Activated CD8-positive, alpha-beta memory T cell treated with anti-CD3 and anti-CD28 coated beads, Interleukin-2, amount 50 U/mL, for 4 hours (primary cell): ENCODE measurements at places on chromosomes 5 and 9.
A peak's percentile ranks its signal among the peaks of the same experiment; 100 is the strongest.

GRCh38 chr5:78893940-78894677, 91.0 kb downstream of the ARSB start:
- DNase-seq, result no peak

GRCh38 chr5:74478328-74478727, 162.2 kb downstream of the ENC1 start:
- DNase-seq, result no peak

- DNase-seq, result no peak
These were observed 14.7 kb upstream of the TMEM174 start for GRCh38 chr5:73158313-73158712.

GRCh38 chr9:5846501-5846921, 13.6 kb upstream of the ERMP1 start:
- no peak for DNase-seq

DNA sequence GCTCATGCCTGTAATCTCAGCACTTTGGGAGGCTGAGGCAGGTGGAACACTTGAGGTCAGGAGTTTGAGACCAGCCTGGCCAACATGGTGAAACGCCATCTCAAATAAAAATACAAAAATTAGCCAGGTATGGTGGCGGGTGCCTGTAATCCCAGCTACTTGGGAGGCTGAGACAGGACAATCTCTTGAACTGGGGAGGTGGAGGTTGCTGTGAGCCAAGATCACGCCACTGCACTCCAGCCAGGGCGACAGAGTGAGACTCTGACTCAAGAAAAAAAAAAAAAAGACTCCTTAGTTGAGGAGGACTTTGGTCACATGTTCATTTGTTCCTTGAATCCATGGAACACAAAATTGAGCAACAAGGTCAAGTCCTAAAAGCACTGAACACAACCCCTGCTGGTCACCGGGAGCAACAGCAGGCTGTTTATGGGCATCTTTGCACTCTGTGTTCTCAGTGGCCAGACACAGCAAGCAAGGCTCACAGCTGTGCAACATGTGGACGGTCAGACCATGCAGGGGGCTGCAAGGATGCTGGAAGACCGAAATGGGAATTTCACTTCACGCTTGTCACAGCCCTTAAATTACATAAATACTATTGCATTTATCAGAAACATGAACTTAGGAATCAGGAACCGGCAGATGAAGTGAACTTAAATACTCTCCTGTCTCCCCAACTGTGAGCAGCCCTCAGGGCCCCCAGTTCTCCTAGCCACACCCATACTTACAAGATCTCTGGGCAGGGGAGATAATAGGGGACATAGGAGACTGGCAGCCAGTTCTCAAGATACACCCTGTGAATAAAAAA, 2.8 kb downstream of the GBGT1 start:
- DNase-seq, result peak; percentile 41

DNA sequence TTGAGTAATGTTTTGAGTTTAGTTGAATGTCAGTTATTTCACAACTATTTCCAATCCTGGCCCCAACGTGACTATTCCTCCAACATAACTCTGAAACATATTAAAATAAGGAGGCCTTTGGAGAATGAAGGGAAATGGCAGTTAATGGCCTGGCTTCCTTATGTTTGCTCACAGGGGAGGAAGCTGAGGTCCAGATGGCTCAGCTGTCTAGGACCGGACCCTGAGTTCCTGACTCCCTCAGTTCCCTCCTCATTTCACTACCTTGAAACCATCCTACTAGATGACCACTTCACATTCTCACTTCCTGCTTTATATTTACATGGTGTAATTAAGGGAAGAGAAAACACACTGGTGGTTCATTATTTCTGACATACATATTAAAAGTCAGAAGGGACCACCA, 6.6 kb downstream of the OTULINL start:
- no peak for DNase-seq

- DNase-seq, result no peak
These were observed 263.5 kb downstream of the SPATA31D1 start for GRCh38 chr9:82252116-82252515.
